ENCODE measurements at places on chromosomes 5 and 9.

DNA sequence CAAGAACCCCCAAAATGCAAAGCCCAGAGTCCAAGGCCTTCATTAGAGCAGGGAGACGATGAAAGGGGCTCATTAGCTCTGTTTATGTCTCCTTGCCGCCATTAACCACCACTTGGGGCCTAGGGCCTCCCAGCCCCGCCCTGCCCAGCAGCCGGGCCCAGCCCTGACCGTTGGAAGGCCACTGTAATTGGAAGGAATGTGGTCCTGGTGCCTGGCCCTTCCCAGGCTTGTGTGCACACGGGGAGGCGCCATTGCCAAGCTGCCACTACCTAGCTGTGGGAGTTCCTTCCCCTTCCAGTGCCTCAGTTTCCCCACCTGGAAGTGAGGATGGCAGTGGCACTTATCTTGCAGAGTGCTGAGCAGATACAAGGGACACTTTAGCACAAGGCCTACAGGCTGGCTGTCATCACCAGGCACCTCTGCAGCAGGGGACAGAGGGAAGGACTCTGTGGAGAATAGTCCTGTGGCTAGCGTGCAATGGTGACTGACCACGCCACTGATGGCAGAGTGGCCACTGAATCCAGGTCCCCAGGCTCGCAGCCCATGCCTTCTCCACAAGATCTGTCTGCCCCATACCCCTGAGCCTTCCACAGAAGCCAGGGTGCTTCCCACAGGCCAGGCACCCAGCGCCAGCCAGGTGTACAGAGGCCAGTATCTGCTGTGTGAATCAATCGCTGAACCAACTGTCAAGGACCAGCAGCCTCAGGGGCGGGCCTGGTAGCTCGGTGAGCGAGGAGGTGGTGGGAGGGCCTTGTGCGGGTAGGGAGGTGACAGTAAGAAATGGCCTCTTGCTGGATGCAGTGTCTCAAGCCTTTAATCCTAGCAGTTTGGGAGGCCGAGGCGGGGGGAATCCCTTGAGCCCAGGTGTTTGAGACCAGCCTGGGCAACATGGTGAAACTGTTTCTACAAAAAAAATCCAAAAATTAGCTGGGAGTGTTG, 20.8 kb downstream of the GBGT1 start:
- DNase-seq: no peak

DNA sequence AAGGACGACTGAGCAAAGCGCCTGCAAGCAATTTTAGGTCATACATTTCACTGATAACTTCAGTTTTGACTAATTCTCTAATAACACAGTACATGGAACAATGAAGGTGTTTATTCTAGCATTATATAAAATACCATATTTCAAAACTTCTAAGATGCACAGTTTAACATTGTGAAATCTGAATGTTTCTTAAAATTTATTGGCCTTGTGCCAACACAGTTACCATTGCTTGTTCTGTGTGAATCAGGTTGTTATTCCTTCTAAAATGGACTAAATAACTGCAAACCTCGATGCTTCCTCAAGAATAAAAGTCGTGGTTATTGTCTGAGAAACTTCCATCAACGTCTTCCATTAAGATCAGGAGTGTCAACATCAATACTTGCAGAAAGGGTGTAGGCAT, 8.0 kb downstream of the MCC start:
- no peak for DNase-seq

DNA sequence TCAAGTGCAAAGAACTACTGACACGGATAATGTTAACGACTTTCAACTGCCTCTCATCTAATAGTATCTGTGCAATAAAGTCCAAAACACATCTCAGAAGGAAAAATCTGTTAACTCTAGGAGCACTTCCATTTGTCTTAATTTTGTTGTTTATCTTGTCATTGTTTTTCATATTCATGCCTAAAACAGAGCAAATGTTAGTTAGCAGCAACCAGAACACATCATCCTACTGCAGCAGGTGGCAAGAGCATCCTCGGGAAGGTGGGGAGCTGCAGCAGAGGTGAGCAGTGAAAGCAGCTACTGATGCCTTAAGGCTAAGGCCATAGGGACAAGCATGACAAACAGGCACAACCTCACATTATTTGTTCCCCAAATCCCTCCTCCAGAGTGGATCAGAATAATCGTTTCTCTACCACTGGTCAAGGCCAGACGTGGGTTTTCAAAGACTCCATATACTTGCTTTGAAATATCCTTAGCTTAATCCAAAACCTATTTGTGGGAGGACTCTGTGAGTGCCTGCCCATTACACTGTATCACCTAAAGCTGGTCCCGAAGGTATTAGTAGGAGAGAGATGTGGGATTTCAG, 1.0 kb downstream of the HMGCS1 start:
- no peak for DNase-seq

GRCh38 chr9:82104252-82104651, 115.7 kb downstream of the SPATA31D1 start:
- DNase-seq: no peak

DNA sequence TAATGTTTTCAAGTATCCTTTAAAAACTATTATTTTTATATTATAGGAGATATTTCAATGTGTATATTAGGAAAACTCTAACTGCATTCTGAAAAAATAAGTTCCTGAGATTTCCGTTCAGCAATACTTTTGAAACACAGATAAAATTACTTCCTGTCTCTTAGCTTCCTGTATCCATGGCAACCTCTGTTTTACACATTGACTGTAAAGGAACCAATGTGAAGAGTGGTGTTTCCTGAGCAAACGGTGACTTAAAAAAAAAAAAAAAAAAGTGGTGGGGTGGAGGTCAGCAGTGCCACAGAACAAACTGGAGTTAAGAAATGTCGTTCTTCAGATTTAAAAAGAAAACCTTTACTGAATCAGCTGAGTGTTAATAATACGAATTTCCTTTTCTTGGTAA, at the start of gene LRRC70:
Gene LRRC70 (plus strand): TSS at position 280 of the 400 bp plus-strand sequence. CDS start 620 bp downstream, outside the sequence.
- no peak for DNase-seq
